Brain (organoid and tissue), 16 donors: ENCODE measurements at places on chromosomes 1 and 21. TPM values are rescaled to one million over a fixed set of nuclear protein-coding genes. Genes with fewer than 3 reads are reported as not detected.
A peak's percentile ranks its signal among the peaks of the same experiment; 100 is the strongest.

The DAP3 gene
- 82.4 TPM for polyA plus RNA-seq

GRCh38 chr1:220012259-220012658, 34.0 kb downstream of the EPRS1 start:
- DNase-seq = no peak

The DNASE2B gene
- polyA plus RNA-seq = not detected

- no peak for DNase-seq
Measured at GRCh38 chr1:110476028-110476765, 25.2 kb downstream of the PROK1 start.

DNA sequence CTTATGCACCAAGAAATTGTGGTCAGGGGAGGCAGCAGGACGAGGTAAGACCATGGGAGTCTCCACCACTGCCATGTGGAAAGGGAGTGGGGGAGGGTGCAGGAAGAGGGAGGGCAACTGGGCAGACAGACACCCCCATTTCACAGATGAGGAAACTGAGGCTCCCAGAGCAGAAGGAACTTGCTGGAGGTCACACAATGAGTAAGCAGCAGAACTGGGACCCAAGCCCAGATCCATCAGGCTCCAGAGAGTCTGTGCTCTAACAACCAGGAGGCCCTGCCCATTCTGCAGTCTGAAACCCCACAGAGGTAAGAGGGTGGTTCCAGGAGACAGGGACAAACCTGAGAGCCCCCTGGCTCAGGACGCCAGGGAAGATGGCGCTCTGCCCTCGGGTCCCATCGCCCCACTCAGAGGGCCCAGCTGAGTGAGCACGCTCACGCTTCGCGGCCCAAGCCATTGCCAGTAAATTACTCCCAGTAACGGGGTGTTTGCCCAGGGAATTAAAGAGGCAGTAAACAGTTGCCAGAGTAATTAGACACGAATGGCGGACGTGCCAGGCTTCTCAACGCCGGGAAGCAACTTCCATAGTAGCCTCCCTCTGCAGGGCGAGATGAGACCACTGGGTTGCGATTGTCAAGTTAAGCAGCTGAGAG, 59.2 kb downstream of the MATN1 start:
- DNase-seq = peak; percentile 73

The CLDN17 gene
- polyA plus RNA-seq = not detected

The PRAMEF17 gene
- polyA plus RNA-seq = not detected

DNA sequence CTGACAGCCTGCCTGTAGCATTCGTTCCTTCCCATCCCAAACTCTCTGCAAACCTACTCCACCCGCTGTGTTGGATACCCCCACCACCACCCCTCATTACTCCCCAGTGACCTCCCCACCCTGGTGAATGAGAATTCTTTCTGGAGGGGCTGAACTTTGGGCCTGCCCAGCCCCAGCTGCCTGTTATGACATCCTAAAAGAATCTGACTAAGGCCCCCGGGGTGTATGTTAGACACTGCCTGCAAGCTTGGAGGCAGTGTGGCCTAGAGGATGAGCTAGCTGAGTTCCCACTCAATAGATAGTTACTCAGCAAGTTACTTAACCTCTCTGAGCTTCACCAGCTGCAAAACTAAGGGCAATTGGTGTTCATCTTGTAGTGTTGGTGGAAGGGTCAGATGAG, 110.2 kb upstream of the FGGY start:
- DNase-seq = no peak

GRCh38 chr21:23152130-23152529, 2153.9 kb downstream of the NCAM2 start:
- peak; percentile 37 for DNase-seq

- DNase-seq = no peak
Measured at GRCh38 chr1:73907051-73907450, 290.9 kb downstream of the LRRIQ3 start.

The HMCN1 gene
- 0.32 TPM for polyA plus RNA-seq
